ENCODE measurements at places on chromosomes 13 and 19. TPM values are rescaled to one million over a fixed set of nuclear protein-coding genes. Genes with fewer than 3 reads are reported as not detected.

Gene ADAT3
- 8.4 TPM for total RNA-seq

Gene ZNF442
- total RNA-seq: 0.81 TPM

Gene SPRYD7
- total RNA-seq: 4.1 TPM

Gene ATP1A3
- total RNA-seq: 0.14 TPM

Gene CATSPERD
- total RNA-seq: not detected

Gene ZNF426
- total RNA-seq: 17.9 TPM

Gene NTN5
- 0.54 TPM for total RNA-seq

Gene GARIN5A
- 0.56 TPM for total RNA-seq

Gene ZNF28
- total RNA-seq: 6.0 TPM

Gene P2RY11
- 4.5 TPM for total RNA-seq

- no peaks in the 10 kb centered on the region for H3K36me3 ChIP-seq
- no peak overlapping the region for H3K4me3 ChIP-seq
- H3K27me3 ChIP-seq: no peaks in the 10 kb centered on the region
- H3K4me1 ChIP-seq: no peaks in the 10 kb centered on the region
- no peak overlapping the region for H3K27ac ChIP-seq
- no peak for DNase-seq
Measured at GRCh38 chr13:98409281-98409680, 167.6 kb downstream of the STK24 start.

DNA sequence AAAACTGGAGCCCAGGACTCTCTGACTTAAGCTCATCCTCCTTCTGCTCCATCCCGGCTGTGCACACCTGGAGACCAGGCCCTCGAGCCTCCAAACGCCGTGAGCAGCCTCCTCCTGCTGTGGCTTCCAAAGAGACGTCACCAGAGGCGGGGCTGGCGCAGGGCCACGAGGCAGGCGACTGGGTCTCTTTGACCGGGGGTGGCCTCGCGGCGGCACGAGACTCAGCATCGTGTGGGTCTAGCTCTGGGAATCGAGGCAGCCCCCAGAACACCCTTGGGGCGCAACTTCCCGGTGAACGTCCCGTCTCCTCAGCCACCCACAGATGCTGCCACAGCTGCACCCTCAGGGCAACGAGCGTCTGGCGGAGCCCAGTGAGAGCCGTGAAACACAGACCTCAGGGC is 22.8 kb downstream of the RASA3 start:
- no peaks in the 10 kb centered on the region for H3K36me3 ChIP-seq
- no peaks in the 10 kb centered on the region for H3K27me3 ChIP-seq
- H3K4me1 ChIP-seq: peaks cover 26% of the 10 kb centered on the region
- no peak overlapping the region for H3K27ac ChIP-seq

- H3K36me3 ChIP-seq: peaks cover 49% of the 10 kb centered on the region
- no peaks in the 10 kb centered on the region for H3K27me3 ChIP-seq
- no peak overlapping the region for H3K4me3 ChIP-seq
- DNase-seq: no peak
- H3K27ac ChIP-seq: no peak overlapping the region
- peaks cover 10% of the 10 kb centered on the region for H3K4me1 ChIP-seq
Measured at GRCh38 chr19:56372281-56372680, 21.1 kb downstream of the ZNF582 start.

DNA sequence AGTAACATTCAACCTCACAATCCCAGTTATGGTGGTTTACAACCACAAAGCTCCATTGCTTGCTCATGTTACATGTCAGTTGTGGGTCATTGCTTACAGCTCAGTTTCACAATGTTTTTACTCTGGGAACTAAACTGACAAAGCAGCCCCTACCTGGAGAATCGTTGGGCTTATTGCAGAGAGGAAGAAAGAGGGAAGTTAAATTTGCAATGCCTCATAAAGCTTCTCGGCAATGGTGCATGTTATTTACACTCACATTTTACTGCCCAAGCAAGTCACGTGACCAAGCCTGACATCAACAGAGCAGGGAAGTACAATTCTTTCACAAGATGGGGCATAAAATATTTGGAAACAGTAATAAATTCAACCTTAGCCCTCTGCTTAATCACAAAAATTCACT is 441.6 kb downstream of the TDRD3 start:
- no peaks in the 10 kb centered on the region for H3K36me3 ChIP-seq
- peaks cover 16% of the 10 kb centered on the region for H3K4me1 ChIP-seq
- no peak overlapping the region for H3K27ac ChIP-seq
- no peak for DNase-seq

- H3K27ac ChIP-seq: no peak overlapping the region
- peaks cover 16% of the 10 kb centered on the region for H3K36me3 ChIP-seq
- DNase-seq: no peak
- H3K27me3 ChIP-seq: no peaks in the 10 kb centered on the region
Measured at GRCh38 chr19:19630426-19630825, 2.4 kb upstream of the LPAR2 start.

DNA sequence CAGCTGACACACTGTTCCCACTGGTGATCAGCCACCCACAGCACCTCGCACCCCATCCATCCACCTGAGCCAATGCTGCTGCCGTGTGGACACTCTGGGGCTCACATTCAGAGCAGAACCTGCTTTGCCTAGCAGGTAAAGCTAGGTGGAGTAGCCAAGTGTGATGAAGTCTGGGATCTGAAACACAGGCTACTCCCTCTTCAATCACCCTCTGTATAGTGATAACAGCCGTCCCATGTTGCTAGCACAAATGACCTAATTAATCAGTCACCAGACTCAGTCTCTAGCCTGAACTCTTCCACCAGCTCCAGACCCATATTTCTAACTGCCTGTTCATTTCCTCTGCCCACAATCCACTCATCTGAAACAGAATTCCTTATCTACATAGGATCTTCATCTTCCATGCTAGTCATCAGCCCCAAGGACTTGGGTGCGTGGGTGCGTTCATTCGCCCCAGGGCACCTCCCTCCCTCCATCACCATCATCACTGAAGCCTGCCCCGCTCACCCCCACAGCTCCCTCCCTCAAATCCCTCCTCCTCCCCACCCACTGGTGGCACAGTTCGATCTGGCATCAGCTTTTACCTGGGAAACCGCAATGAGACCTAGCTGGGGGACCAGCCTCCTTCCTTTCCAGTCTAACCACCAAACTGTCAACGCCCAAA is 19.8 kb downstream of the STK24 start:
- no peaks in the 10 kb centered on the region for H3K27me3 ChIP-seq
- no peak for DNase-seq
- no peak overlapping the region for H3K27ac ChIP-seq
- H3K36me3 ChIP-seq: no peaks in the 10 kb centered on the region
- H3K4me3 ChIP-seq: no peak overlapping the region

GRCh38 chr13:65555962-65556361 is 1674.2 kb downstream of the PCDH9 start:
- no peak overlapping the region for H3K27ac ChIP-seq
- no peaks in the 10 kb centered on the region for H3K27me3 ChIP-seq
- H3K36me3 ChIP-seq: no peaks in the 10 kb centered on the region
- no peak for DNase-seq
- no peak overlapping the region for H3K4me3 ChIP-seq

- DNase-seq: no peak
- H3K27me3 ChIP-seq: no peaks in the 10 kb centered on the region
- no peak overlapping the region for H3K4me3 ChIP-seq
Measured at GRCh38 chr13:63843766-63844699, 2428.4 kb upstream of the PCDH20 start.

GRCh38 chr19:50520822-50521465 is 7.2 kb upstream of the ASPDH start:
- H3K27me3 ChIP-seq: no peaks in the 10 kb centered on the region
- H3K4me1 ChIP-seq: no peaks in the 10 kb centered on the region

DNA sequence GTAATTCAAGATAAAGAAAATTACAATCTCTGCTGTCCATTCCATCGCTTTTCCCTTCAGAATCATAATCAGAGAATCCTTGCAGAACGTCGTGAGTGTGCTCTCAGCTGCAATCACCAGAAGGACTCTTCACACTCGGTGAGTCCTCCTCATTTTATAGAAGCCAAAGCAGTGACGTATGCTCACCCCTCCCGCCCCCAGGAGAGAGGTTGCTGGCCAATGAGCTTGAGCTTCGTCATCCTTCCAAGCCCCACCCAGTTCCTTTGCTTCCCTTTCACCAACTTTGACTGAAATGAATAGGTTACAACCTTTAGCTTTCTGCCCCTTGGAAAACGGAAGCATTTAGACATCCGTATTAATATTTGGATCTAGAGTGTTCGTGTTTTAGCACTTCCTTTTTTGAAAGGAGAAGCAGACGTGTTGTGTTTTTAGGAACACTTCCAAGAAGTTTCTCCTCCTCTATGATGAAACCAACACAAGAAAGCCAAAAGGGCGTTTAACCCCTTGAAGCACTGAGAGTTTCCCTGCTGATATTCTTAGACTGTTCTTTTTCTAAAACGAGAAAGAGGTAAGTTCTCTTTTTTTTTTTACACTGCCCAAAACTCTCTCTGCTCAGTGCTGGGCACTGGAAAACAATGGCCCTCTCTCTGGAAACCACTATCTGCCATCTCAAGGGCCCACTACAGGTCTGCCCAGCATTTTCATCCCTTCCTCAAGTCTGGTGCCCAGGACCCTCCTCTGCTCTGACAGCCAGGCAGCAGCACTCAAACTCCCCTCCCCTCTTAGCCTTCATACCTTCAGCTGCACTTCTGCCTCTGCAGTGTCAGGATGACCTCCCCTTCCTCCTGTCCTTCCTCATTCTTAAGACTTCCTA is 44.3 kb upstream of the CEACAM21 start:
- H3K4me3 ChIP-seq: peak overlapping the region; percentile 41
- no peaks in the 10 kb centered on the region for H3K36me3 ChIP-seq
- H3K27me3 ChIP-seq: peaks cover 6% of the 10 kb centered on the region

- no peak overlapping the region for H3K27ac ChIP-seq
- H3K36me3 ChIP-seq: no peaks in the 10 kb centered on the region
- H3K27me3 ChIP-seq: no peaks in the 10 kb centered on the region
- H3K4me1 ChIP-seq: no peaks in the 10 kb centered on the region
- H3K4me3 ChIP-seq: no peak overlapping the region
- no peak for DNase-seq
Measured at GRCh38 chr19:44611812-44612295, 1.5 kb upstream of the IGSF23 start.

DNA sequence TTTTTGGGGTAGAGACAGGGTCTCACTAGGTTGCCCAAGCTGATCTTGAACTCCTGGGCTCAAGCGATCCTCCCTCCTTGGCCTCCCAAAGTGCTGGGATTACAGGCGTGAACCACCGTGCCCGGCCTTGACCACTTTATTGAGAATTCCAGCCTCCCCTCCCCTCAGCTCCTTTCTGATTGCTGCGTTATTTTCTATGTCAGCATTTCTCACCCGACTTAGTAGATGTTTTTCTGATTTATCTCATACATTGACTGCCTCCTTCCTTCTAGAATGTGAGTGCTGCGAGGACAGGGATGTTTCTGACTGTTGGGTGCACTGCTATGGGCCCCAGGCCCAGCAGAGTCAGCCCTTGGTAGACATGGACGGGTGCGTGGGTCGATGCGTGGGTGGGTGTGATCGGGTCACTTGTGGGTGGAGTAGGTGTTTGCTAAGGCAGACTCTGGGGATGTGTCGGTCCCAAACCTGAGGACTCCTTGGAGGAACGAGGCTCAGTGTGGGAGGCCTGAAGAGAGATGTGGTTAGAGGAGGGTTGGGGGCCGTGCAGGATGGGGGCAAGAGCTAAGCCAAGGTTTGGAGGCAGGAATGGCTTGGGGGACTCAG is 34.2 kb upstream of the NCCRP1 start:
- no peak overlapping the region for H3K27ac ChIP-seq
- no peaks in the 10 kb centered on the region for H3K36me3 ChIP-seq
- DNase-seq: no peak
- H3K4me1 ChIP-seq: peaks cover 51% of the 10 kb centered on the region

DNA sequence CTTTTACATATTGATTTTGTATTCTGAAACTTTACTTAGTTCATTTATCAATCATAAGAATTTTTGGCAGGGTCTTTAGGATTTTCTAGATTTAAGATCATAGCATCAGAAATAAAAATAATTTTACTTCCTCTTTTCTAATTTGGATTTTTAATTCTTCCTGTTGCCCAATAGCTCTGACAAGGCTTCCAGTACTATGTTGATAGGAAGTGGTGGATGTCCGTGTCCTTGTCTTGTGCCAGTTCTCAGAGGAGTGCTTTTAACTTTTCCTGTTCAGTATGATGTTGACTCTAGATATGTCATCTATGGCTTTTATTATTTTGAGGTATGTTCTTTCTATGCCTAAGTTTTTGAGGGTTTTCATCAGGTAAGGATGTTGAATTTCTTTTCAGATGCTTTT is 7.7 kb upstream of the KIR2DL4 start:
- H3K27ac ChIP-seq: no peak overlapping the region
- no peak for DNase-seq
- H3K27me3 ChIP-seq: no peaks in the 10 kb centered on the region
- no peaks in the 10 kb centered on the region for H3K36me3 ChIP-seq

- no peak overlapping the region for H3K4me3 ChIP-seq
- H3K4me1 ChIP-seq: no peaks in the 10 kb centered on the region
- H3K27ac ChIP-seq: no peak overlapping the region
- peaks cover 3% of the 10 kb centered on the region for H3K36me3 ChIP-seq
- H3K27me3 ChIP-seq: no peaks in the 10 kb centered on the region
Measured at GRCh38 chr19:17483605-17484002, 13.3 kb downstream of the SLC27A1 start.

GRCh38 chr19:2421581-2422306 is 5.6 kb downstream of the TIMM13 start:
- no peaks in the 10 kb centered on the region for H3K27me3 ChIP-seq
- no peak for DNase-seq
- peaks cover 9% of the 10 kb centered on the region for H3K36me3 ChIP-seq
- H3K27ac ChIP-seq: no peak overlapping the region

GRCh38 chr13:62767473-62767872 is 1351.8 kb upstream of the PCDH20 start:
- no peak overlapping the region for H3K4me3 ChIP-seq
- H3K27ac ChIP-seq: no peak overlapping the region

DNA sequence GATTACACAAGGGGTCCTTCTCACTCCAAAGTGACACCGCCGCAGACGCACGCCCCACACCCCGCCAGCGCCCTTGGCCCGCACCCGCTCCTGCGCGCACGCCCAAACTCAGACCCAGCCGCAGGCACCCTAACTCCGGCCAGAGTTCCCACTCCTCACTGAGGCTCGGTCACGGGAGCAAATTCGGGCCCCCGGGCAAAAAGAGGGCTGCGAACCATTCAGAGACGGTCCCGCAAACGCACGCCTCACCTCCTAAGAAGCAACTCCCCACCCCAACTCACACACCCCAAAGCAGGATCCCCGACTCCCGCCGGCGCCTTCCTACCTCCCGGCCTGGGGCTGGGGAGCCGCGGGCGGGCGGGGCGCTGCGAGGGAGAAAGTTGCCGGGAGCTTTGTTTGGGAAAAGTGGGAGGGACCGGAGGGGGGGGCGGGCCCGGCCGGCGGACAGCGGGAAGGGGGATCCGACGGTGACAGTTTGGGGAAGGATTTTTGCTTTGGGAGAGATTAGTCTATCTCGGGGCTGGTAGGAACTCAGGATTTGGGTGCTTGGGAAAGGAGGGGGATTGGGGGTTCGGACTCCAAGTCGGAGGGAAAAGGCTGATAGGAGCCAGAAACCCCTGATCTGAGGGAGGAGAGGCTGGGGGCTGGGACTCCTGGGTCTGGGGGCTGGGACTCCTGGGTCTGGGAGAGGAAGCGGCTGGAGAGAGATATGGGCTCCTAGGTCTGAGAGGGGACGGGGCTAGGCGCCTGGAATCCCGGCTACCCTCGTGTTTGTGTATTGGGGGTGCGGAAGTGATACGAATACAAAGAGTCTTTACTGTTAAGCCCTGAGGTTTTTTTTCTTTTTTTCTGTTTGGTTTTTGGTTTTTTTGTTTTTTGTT is at the start of gene TEAD2:
TSS of gene TEAD2 (minus strand) at position 369 of the 881 bp plus-strand sequence. CDS start 2,341 bp downstream, outside the sequence.
- no peak for DNase-seq
- no peaks in the 10 kb centered on the region for H3K27me3 ChIP-seq
- peak within 1 kb of the TSS; percentile 89 for H3K27ac ChIP-seq
- peak within 1 kb of the TSS; percentile 86 for H3K4me3 ChIP-seq
- peaks cover 6% of the 10 kb centered on the region for H3K36me3 ChIP-seq

Measured in thoracic aorta (tissue), 2 donors.